ENCODE measurements at places on chromosomes 2 and 18.

GRCh38 chr2:241764275-241765241 lies 12.1 kb upstream of the GAL3ST2 start:
- DNase-seq = no peak

DNA sequence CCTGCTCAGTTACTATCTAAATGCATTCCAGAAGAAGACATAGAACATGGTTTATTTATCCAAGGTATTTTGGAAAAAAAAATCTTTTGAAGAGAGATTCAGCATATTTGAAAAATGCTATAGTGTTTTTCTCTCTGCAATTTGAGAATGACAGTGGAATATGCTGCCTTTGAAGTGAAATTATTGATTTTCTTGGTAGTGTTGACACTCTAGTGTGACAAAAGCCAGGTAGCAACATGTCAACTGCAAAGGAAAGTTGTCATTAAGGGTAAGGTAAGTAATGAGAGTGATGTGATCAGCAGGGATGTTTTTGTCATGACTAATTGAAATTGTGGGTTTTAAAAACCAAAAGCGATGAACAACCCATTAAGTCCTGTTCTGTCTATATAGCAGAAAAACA lies 1387.1 kb upstream of the TMEFF2 start:
- no peak for DNase-seq

GRCh38 chr2:168278424-168278888 lies 31.1 kb upstream of the STK39 start:
- DNase-seq = no peak

GRCh38 chr2:84388133-84388532 lies 70.9 kb downstream of the SUCLG1 start:
- no peak for DNase-seq

DNA sequence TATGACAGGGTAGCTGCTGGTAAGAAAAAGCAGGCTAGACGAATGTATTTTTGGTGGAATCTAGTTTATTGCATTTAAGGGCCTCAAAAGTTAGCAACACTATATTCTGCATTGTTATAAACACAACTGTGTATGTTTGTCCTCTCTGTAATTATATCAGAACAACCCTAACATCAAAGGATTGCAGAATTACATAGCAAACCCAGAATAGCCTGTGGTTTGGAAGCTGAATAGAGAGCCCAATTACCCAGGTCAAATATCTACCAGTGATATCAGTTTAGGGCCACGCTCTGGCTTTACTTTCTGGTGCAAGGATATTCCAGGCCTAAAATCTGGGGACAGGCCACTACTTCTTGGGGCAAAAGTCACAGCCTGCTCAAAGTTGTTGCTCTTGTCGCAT lies 25.1 kb upstream of the MRO start:
- no peak for DNase-seq

- DNase-seq = no peak
These were observed 95.0 kb downstream of the MAPRE2 start for GRCh38 chr18:35136248-35136647.

- DNase-seq = peak; percentile 39
These were observed 26.3 kb upstream of the CASP8 start for GRCh38 chr2:201233812-201234662.

DNA sequence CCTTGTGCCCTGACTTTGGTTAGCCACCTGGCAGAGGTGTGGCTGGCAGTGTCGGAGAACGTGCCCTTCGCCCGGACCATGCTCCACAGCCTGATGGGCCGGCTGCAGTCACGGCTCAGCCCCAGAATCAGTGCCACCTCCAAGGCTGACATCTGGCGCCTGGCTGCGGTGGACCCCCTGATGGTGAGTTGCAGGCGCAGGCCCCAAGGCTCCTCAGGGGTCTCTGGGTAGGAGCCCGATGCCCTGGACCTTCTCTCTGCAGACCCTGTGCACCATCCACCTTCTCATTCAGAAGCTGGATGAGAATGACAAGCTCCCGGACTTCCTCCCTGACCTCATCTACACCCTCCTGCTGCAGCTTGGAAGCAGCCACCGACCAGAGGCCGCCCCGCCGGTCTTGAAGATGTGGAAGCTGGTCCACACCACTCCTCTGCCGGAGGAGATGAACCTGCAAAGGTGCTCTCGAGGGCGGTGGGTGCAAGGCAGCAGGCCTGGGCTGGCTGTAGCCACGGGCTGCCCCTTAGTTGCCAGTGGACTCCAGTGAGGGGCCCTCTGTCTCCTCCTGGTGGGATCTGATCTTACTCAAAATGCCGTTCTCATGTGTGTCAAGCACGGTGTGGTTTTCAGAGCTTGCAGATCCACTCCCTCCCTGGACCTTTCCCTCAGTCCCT lies 32.1 kb downstream of the HJURP start:
- DNase-seq = no peak

- DNase-seq = no peak
These were observed 99.7 kb downstream of the RND3 start for GRCh38 chr2:150387586-150388288.

DNA sequence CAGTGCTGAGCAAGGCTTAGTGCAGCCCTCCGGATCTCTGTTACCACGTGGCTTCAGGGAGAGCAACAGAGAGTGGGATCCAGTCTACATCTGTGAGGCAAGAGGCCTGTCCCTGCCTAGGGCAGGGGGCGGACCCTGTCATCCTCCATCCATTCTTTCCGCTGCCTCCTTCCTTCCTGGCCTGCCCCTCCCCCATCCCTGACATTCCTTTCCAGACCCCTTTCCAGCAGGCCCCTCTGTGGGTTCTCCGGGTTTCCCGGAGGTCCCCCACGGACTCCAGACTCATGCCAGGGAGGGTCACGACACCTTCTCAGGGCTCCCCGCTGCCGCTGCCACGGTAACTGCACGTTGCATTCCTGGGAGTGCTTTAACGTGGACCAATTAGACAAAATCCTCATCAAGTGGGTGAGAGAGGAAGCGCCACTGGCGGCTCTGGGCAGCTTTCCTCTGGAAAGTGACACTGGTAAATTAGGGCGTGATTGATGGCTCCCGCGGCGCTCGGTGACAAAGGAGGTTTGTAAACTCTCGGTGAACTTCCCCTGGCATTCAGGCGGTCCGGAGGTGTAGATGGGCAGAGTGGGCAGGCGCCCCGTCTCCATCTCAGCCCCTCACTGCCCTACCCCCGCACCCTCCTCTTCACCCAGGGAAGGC lies 11.4 kb downstream of the ATOH8 start:
- no peak for DNase-seq

DNA sequence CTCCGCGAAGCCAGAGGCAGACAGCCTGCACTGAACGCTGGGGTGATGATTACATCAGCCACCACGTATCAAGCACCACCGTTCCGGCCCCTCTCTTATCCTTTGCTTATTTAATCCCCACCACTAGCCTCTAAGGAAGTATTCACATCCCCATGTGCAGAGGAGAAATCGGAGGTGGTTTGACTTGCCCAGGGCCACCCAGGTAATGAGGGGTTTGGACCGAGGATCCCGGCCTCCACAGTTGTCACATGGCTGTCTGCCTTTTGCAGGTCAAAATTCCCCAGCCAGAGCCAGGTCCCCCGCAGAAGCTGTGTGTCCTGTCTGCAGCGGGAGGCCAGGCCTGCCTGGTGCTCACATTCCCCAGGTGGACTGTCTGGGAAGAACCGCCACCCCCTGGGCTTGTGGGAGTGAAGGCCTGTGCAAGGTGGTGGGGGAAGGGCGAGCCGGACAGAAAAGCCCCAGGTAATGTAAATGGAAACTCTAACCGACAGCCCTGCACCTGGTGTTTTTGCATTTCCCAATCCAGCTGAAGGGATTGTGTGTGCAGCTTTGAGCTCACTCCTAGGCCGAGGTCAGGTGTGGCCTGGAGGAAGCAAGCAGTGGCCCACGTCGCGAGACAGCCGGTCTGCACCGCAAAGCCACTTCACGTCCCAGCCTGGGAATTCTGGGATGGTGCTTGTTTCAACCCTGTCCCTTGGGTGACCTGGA lies 108.5 kb upstream of the ID2 start:
- DNase-seq = no peak

DNA sequence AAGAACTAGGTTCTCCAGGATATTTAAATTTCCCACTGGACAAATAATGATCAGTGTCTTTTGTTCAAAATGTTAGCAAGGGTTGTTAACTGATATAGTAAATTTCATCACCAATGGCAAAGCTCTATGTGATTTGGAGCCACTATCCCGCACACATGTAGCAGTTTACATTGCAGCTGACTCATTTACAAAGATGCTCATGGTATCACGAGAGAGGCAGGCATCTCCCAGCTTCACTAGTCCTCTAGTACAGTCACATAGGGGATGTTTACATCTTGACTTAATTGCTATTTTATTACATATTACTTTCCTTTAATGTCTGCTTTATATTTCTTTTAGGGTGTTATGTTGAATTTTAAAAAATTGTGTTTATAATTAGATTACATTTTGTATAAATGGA lies 30.7 kb downstream of the KCNE4 start:
- no peak for DNase-seq

GRCh38 chr18:72544092-72544886 lies at the start of gene CBLN2:
TSS of gene CBLN2 (minus strand) at chr18:72544342. CDS start at chr18:72542160, 2,182 bp downstream.
- DNase-seq = peak; percentile 66

GRCh38 chr2:159501743-159502142 lies 114.6 kb downstream of the BAZ2B start:
- no peak for DNase-seq

DNA sequence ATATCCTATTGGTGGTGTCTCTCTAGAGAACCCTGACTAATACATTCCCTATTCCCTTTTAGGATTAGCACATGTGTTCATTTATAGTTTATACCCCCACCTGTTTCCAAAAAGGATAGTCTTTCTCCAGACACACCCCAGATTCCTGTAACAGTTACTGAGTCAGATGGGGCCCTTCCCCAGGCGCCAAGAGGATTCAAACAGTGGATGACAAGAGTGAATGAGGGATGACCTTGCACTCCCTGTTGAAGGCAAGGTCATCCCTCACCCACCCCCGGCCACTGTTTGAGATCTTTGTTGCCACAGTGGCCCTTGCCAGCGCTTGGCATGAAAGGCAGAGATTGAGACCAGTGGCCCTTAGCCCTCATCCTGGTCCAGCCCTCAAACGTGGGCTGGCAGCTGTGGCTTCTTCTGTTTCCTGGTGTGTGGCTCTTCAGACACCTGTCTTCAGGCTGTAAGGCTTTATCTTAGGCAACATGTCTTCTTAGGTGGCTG lies 15.3 kb upstream of the REEP1 start:
- DNase-seq = no peak

GRCh38 chr18:10170375-10170774 lies 256.6 kb downstream of the VAPA start:
- DNase-seq = no peak

GRCh38 chr2:16365366-16365765 lies 300.3 kb downstream of the CYRIA start:
- DNase-seq = no peak

GRCh38 chr2:111251711-111252110 lies 131.0 kb downstream of the BCL2L11 start:
- DNase-seq = no peak

- peak; percentile 16 for DNase-seq
These were observed 268.4 kb downstream of the ATAD2B start for GRCh38 chr2:23658466-23658942.

DNA sequence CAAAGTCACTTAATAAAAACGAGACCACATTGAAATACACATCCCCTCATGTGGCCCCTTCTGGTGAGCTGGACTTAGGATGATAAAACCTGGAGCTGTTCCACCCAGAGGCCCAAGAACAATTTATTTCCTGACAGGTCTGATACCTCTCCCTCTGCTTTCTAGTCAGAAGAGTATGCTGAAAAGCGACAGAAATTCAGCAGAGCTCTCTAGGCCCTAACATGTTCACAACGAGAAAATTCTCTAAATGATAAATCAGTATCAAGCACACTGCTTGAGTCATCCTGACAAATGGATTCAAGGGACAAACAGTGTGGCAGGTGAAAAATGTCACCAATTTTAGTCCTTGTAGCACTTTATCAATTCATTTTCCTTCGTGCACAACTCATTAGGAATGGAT lies 233.5 kb downstream of the PID1 start:
- DNase-seq = no peak

- DNase-seq = no peak
These were observed 171.1 kb upstream of the MC4R start for GRCh38 chr18:60543646-60544045.

GRCh38 chr18:32509111-32509510 lies 38.4 kb upstream of the GAREM1 start:
- no peak for DNase-seq

DNA sequence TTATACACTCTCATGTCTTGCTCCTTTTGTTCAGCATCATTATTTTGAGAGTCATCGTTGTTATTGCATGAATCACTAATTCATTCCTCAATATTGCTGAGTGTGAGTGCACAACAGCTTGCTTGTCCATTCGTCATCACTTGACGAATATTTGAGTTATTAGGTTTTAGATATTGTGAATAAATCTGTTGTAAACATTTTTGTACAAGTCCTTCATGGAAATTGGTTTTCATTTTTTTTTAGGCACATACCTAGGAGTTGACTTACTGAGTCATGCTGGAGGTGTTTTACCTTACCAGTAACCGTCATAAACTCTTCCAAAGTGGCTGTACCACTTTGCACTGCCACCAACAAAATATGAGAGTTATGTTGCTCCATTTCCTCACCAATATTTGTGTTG lies 84.2 kb upstream of the NCK2 start:
- no peak for DNase-seq

DNA sequence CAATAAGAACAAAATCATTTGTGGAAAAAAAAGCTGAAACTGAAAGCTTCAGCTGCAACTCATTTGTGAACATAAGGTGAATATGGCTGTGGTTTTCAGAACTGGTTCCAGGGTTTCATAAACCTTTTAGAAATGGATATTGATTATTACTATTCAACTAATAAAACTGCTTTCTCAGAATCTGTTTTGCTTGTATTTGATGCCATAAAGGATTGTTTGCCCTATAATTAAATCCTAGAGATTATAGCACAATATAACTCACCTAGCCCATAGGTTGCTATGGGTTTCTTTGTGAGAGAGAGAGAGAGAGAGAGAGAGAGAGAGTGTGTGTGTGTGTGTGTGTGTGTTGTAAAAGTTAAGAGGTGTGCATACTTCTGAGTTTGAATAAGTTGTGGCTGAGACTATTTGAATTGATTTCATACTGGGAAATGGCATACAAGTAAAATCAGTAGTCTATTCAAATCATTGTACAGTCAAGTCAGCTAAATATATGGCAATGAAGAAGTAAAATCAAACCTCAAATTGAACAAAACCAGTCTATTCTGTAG lies 339.2 kb downstream of the ARHGAP15 start:
- peak; percentile 74 for DNase-seq

GRCh38 chr2:216546641-216547403 lies 48.2 kb downstream of the RPL37A start:
- DNase-seq = no peak

GRCh38 chr18:39693359-39693758 lies 2127.8 kb upstream of the CELF4 start:
- DNase-seq = no peak

GRCh38 chr2:101770726-101771125 lies 73.2 kb downstream of the MAP4K4 start:
- peak; percentile 72 for DNase-seq

- no peak for DNase-seq
These were observed 18.6 kb downstream of the NRXN1 start for GRCh38 chr2:51013079-51013932.

GRCh38 chr2:205984381-205984780 lies 101.6 kb downstream of the INO80D start:
- DNase-seq = peak; percentile 64

- DNase-seq = peak; percentile 21
These were observed 18.7 kb downstream of the ORC2 start for GRCh38 chr2:200944467-200945394.
